NCI-H1048 (cell line): ENCODE measurements at places on chromosomes 11 and 22.

DNA sequence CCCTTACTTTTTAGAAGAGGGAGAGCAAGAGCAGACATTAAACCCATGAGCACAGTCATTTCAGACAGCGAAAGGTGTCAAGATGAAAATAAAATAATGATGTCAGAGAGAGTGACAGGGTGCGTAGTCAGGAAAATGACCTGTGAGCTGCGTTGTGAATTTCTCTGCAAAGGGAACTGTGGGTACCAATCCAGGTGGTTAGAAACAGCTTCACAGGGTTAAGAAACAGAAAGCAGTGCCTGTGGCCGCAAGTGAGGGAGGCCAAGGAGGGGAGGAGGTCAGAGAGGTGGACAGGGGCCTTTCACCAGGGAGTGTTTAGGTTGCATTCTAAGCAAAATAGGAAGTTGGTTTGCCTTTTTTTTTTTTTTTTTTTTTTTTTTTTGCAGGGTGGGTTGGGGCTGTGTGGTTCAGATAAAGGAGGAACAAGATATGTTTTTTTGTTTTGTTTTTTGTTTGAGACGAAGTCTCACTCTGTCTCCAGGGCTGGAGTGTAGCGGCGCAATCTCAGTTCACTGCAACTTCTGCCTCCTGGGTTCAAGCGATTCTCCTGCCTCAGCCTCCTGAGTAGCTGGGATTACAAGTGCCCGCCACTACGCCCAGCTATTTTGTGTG, 7.9 kb downstream of the TIGD3 start:
- no peak for DNase-seq

DNA sequence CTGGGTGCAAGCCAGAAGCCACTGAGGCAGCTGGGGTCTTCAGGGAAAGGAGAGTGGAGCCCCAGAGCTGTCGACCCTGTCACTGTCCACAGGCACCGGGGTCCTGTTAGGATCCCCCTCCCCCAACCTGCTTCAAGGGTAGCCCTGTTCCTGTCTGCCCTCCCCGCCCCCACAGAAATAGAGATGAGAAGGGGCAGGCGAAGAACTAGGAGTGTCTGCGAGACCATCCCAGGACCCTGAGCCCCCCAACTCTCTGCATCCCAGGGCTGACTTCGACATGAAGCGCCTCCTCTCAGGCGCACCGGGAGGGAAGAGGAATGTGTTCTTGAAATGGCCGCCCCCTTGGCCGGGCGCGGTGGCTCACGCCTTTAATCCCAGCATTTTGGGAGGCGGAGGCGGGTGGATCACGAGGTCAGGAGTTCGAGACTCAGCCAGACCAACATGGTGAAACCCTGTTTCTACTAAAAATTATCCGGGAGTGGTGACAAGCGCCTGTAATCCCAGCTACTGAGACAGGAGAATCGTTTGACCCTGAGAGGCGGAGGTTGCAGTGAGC, 607 bp upstream of the ZNF70 start:
- DNase-seq = no peak

GRCh38 chr11:67056267-67057204, at the start of gene RHOD:
RHOD (plus strand) TSS chr11:67056847; CDS start chr11:67056903, 56 bp downstream.
- DNase-seq = no peak

DNA sequence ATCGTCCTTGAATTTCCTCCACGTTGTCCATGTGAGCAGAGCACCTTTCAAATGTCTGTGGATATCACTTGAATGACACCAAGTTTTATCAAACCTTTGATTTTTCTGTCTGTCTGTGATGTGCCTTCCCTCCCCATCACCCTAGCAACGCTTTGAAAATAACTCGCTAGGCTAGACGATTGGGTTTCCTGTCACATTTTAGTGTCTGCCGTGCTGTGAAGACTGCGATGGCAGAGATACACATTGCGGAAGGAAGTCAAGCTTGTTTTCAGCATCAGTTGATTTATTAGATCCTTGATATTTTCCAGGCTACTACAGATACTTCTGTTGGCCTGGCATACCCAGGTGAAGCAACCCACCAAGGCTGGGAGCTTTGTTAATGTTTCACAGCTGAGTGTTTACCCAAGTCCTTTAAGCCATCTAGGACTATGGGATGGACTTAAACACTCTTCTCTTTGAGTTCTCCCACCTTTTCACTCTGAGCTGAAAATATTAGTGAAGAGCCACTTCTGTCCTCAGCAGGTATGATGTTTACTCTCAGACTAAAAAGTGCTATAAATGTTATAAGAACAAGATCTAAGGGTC, 93.6 kb upstream of the CD44 start:
- no peak for DNase-seq

DNA sequence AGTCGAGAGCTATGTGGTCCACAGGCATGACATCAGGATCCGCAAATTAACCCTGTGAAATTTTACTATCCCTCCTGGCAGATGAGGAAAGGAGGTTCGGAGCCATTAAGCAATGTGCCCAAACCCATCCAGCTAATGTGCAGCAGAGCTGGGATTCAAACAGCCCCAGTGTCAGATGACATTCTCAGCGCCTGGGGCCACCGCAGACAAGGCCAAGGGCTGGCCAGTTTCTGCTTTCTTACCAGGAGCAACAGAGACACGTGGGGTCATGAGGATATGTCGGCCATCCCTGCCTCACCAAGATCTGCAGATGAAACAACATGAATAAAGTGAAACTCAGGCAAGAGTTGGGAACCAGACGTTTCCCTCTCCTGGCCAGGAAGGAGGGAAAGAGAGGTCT, 110.2 kb downstream of the TENM4 start:
- DNase-seq = no peak

DNA sequence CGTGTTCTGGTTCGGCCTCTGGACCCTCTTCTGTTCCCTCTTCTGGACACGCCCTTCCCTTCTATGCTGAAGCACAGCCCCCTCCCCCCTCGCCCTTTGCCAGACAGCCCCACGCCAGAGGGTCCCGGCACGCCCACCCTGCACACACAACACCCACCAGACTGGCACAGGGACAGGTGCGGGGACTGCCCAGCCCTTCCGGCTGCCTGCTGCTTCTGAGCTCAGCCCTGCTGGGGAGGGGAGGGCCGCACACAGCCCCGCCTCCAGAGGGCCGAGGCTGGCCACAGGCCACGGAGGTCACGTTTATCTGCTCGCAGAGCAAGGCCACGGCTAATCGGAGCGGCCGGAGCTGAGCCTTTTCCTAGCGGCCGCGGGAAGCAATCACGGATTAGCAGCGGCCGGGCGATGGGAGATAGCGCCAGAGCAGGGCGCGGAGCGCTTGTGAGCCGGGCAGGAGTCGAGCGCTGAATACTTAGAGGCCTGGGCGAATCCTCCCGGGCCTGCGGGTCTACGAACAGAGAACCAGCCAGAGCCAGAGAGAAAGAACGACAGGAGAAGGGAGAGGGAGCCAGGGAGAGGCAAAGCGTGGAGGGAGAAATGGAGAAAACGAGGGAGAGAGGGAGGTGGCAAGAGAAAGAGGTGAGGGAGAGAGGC, 21.5 kb downstream of the OTUB1 start:
- DNase-seq = no peak

GRCh38 chr22:48890693-48891554, 936.7 kb downstream of the BRD1 start:
- DNase-seq = no peak
